ENCODE measurements at places on chromosomes 3 and 15.
A peak's percentile ranks its signal among the peaks of the same experiment; 100 is the strongest.

GRCh38 chr3:186110975-186111974 is 2.4 kb upstream of the ETV5 start:
- DNase-seq, result no peak

DNA sequence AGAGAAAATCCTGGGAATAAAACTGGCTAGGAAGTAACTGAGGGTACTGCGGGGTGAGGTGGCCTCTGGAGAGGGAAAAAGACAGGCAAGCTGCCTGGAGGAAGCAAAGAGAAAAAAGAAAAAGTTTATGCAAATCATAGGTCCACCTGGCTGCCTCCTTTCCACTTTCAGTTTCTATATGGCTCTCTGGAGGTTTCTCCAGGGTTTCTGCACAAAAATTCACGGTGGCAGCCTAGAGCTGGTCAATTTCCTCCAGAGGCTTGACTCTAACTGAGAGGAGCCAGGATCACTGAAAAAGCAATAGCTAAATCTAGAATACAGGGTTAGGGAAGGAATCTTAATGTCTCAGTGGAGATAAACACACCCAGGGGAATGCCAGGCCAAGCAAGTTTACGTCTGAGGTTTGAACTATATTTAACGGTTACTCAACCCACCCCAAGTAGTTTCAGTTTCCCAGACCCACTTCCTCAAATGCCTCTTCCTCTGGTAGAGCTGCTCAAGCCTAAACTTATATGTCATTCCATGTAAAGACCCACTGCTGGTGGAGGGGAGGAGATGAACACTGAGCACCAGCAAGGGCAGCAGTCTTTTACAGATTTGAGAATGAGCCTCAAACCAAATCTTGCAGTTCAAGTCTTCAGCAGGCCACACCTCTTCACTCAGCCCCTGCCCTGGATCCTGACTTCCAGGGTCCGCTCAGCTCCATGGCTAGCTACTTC is 5.7 kb downstream of the LYSMD2 start:
- DNase-seq, result no peak

- no peak for DNase-seq
Measured at GRCh38 chr3:116242825-116243224, 202.5 kb downstream of the LSAMP start.

GRCh38 chr3:52436500-52437149 is 8.3 kb downstream of the SEMA3G start:
- DNase-seq, result no peak

GRCh38 chr15:35450492-35450891 is 95.5 kb downstream of the DPH6 start:
- DNase-seq, result no peak

DNA sequence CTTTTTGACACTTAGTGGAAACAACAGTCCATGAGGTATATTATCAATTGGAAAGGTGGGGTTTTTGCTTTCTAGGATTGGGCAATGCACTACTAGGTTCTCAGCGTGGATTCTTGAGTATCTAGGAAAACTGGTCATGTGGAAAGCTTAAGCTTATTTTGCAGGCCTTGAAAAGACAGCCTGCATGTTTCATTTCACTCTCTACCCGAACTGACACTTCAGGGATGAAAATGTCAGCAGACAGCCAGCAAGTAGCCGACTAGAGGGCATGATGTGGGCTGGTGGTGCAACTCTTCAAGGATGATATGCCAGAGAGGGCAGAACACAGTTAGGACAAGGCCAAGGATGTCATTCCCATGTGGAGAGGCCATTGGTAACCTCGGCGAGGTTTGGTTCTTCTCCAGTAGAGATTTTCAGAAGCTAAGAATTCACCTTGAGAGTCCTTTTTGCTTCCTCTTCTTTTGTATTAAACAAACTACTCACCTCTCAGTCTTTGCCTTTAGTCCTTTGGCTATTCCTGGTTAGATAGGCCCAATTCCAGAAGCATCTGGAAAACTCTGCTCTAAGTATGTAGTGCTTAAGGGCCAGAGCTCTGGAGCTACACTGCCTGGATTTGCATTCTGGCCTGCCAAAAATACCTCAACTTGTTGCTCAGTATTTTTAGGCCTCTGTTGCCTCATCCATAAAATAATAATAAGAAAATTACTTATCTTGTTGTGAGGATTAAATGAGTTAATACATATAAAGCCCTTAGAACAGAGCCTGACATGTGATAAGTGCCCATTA is 17.9 kb downstream of the LPP start:
- no peak for DNase-seq

- no peak for DNase-seq
Measured at GRCh38 chr15:25810154-25810553, 53.0 kb downstream of the ATP10A start.

DNA sequence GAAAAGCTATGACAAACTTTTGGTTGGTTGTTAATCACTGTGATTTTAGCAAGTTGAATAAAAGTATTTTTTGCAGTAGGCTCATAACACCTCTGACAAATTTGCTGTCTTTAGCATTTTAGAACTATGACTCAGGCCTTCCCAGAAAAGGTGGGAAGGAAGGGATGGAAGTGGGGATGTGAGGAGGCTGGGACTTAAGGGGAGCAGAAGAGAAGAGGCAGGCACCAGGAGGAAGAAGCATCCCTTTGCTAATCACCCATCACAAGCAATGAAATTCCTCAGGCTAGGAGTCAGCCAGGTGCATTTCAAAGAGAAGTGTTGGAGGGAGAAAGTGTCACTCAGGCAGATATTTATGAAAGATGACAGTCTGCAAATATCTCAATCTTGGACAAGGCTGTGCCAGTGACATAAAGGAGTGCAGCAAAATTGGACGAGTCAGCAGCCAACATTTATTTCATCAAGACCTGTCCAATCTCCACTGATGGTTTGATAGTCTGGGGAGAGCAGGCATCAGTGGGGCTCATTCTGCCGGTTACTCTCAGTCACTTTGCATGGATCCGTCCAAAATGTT is 337.3 kb upstream of the ARRDC4 start:
- DNase-seq, result no peak

DNA sequence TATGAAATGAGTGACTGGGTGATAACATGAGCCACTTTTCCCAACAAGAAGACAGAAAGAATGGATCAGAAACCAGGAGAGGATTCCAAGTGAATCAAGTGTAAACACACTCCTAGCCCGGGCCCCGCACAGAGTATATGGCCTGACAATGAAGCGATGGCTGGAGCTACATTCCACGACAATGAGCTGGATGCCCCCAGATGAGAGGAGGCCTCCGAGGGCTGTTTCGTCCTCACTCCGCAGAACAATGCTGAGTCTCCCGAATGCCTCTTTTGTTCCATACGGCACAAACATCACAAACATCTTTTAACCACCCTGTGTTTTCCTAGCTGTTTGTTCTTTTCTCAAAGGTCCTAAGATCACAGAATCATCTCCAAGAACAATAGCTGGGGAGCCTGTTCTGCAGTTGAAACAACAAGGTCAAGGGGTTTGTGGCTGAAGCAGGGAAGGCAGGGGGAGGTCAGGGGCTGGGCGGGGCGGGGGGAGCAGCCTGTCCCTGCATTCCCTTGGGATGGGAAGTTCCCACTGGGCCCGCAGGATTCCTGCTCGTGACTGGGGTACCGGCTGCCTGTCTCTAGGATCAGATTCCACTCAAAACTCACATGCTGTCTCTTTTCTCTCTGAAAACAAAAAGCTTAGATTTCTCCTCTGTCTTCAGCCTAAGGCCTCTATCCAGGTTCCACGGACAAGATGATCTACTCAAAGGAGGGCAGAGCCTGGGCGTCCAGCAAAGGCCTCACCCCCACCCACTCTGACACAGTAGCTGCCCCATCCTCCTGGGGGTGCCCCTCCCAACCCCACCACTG is 151.3 kb downstream of the XXYLT1 start:
- no peak for DNase-seq

GRCh38 chr15:67690936-67691335 is 134.4 kb upstream of the SKOR1 start:
- DNase-seq, result no peak

DNA sequence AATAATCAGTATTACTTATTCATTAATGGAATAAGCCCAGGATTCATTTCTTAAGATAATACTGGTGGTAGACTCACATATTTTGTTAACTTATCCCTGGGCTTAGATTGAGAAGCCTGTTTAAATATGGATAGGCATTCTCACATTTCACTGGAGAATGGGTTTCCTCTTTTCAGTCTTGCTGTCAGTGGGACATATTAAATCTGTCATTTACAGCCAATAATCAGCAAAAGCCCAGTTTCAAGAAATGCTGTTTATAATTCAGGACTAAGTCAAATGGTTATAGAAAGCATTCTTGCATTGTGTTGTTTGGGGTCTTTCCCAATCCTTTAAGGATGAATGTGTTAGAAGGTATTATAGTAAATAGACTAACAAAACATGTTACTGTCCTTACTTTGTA is 143.7 kb upstream of the NAALADL2 start:
- no peak for DNase-seq

- DNase-seq, result no peak
Measured at GRCh38 chr3:66418475-66418931, 82.3 kb downstream of the LRIG1 start.

- no peak for DNase-seq
Measured at GRCh38 chr15:39172380-39173281, 408.2 kb upstream of the THBS1 start.

DNA sequence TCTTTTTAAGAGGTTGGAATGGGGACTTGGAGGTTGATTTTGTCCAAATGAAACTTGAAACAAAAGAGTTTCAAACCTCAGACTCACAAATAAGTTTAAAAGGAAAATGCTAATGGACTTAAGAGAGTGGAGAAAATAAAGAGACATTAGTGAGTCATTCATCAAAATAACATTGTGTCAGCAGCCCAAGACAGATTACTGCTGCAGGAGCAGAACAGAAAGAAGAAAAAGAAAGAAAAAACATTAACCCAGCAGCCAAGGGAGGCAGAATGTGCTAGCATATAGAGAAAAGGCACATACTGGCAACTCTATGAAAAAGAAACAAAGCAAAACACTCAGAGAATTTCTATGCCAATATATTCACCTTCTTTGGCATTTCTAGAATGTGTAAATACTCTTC is 42.6 kb downstream of the ADAMTS9 start:
- DNase-seq, result no peak

DNA sequence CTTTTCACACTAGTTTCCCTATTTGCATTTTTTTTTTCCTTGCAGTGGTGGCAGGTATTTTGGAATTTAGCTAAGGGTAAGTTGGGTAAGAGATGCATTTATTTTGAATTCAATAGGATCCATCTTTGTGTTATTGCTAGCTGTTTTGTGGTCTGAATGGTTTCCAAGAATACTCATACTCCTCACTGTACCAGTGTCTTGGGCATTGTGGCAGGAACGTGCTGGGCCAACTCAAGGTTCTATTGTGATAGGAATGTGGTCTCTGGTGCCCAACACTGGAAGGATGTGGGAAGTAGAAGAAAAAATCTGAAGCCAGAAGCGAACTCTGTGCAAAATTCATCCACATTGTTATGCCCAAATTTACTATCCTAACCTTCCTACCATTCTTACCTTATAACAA is 135.6 kb downstream of the RBMS3 start:
- no peak for DNase-seq

GRCh38 chr3:153972862-153973261 is 148.3 kb upstream of the ARHGEF26 start:
- DNase-seq, result no peak

- DNase-seq, result peak; percentile 73
Measured at GRCh38 chr3:45592830-45593707, 1.5 kb upstream of the LIMD1 start.

- DNase-seq, result no peak
Measured at GRCh38 chr3:10889206-10889960, 73.4 kb downstream of the SLC6A11 start.

DNA sequence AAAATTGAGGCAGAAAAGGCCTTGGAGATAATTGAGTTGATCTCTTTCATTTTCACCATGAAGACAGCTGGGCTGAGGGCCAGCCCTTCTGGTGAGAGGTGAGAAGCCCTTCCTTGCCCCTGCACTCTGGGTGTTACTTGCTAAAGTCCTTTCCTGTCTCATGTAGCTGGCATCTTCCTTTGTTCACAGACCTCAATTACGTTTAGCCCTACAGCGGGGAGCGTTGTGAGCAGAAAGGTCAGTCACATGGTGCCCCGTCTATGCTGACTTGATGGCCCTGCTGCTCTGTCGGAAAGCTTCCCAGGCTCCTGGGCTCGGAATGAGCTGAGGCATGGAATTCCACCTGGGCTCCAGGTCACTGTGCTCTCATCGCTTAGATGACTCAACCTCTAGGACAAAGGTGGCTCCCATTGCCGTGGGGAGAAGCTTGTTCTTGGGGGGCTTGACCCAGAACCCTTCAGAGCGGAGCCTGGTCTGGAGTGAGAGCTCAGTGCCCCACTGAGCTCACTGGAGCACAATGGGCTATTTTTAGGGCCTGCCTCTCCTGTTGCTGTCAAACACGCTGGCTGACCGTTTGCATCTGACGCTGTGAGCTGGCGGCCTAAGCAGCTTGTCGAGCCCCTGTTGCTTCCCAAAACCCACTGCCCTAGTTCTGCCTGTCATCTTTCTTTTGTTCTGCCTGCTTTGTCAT is 47.0 kb downstream of the RPLP1 start:
- no peak for DNase-seq

GRCh38 chr3:150385296-150386242 is 22.5 kb upstream of the TSC22D2 start:
- DNase-seq, result no peak

- no peak for DNase-seq
Measured at GRCh38 chr3:181872887-181873286, 161.2 kb downstream of the SOX2 start.

DNA sequence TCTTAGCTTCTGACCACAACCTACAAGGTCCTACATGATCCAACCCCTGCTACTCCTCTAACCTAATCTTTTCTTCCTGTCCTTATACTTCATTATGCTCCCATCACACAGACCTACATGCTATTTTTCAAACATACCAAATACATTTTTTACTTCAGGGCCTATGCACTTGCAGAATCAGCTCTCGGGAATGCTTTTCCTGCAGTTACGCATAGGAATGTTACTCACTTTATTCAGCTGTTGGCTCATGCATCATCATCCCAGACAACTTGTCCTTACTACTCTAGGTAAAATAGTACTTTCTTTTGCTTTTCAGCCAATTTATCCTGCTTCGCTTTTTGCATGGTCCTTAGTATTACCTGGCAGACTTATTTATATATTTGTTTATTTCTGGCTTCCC is 105.6 kb downstream of the OXSM start:
- no peak for DNase-seq

- no peak for DNase-seq
Measured at GRCh38 chr3:59392116-59392515, 342.3 kb upstream of the CFAP20DC start.

DNA sequence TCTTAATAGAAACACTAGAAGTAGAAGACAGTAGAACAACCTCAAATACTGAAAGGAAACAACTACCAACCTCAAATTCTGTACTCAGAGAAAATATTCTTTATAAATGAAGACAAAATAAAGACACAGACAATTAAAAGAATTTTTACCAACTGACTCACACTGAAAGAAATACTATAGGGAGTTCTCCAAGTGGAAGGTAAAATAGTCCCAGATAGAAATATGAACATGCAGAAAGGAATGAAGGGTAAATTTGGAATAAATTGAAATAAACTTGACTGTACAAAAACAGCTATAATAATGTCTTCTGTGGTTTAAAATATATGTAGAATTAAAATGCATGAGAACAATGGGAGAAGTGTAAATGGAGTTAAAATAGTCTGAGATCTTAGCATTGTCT is 36.7 kb upstream of the CCDC174 start:
- no peak for DNase-seq

GRCh38 chr3:138941259-138941885 is 5.6 kb downstream of the FOXL2 start:
- DNase-seq, result no peak
